Stimulated activated CD8-positive, alpha-beta memory T cell treated with anti-CD3 and anti-CD28 coated beads, Interleukin-2, amount 100 ng/mL, for 48 hours (primary cell): ENCODE measurements at places on chromosomes 1 and 21.

DNA sequence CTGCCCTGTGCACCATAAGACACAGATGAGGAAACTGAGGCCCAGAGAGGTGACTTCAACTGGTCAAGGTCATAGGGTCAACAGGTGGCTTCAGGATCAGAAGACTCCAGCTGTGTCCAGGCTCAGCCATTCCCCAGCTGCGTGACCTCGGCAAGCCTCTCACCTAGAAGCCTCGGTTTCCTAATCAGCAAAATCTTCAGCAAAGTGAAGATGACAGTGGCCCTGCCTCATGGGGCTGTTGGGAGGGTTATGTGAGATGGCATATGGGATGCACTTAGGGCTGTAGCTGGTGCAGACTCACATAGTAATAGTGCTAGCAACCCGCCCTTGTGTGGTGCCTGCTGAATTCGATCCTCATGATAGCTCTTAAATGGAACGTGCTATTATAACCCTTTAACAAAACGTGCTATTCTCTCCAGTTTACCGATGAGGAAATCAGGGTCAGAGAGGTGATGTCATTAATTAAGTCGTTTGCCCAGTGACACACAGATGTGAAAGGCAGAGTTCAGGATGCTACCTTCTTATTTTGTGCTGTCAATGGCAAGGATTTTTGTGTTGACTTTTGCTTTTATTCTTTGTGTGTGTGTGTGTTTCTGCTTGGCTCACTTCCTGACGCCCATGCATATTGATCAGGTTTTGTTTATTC lies 472.9 kb downstream of the MATN1 start:
- no peak for DNase-seq

DNA sequence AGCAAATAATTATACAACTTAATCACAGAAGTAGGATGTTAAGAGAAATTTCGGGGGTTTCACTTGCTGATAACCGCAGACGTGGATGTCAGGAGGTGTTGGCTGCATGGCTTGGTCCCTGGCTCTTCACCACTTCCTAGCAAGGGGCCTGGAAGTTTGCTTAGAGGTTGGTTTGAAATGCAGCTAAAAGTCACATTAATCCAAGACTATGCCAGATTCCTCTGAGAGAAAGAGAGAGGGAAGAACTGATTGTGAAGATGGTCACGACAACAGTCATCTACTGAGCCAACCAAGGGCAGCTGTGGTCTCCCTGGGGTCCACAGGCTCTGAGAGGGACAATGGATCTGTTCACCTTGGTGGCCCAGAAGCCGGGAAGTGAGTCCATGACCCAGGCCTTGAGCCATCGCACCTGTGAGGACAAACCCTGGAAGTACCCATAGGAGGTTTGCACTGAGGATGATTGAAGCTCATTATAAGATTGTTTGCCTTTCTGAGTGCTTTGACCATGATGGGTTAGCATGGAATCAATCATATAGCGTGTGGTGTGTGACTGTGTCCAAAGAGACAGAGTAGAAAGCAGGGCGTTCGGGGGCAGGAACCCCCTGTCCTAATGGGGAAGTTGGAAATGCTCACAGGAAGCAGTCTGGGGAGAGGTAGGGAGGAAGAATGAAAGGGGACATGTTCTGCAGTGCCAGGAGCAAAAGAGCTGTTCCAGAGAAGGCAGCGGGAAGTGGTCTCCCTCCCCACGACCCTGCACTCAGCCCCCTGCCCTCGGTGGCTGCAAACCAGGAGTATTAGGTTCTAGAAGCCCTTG lies 47.1 kb downstream of the UMODL1 start:
- no peak for DNase-seq

GRCh38 chr1:7334475-7335035 lies 436.5 kb upstream of the VAMP3 start:
- DNase-seq, result no peak

DNA sequence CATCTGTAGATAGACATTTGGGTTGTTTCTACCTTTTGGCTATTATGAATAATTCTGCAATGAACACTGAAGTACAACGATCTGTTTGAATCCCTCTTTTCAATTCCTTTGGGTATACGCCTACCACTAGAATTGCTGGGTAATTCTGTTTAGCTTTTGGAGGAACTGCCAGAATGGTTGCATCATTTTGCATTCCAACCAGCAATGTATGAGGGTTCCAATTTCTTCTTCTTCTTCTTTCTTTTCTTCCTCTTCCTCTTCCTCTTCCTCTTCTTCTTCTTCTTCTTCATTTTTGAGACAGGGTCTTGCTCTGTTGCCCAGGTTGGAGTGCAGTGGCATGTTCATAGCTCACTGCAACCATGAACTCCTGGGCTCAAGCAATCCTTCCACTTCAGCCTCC lies 13.8 kb upstream of the THEM5 start:
- no peak for DNase-seq

GRCh38 chr21:39681845-39682244 lies 63.1 kb upstream of the IGSF5 start:
- DNase-seq, result no peak

- DNase-seq, result no peak
Measured at GRCh38 chr1:227072991-227073390, 132.9 kb downstream of the COQ8A start.

DNA sequence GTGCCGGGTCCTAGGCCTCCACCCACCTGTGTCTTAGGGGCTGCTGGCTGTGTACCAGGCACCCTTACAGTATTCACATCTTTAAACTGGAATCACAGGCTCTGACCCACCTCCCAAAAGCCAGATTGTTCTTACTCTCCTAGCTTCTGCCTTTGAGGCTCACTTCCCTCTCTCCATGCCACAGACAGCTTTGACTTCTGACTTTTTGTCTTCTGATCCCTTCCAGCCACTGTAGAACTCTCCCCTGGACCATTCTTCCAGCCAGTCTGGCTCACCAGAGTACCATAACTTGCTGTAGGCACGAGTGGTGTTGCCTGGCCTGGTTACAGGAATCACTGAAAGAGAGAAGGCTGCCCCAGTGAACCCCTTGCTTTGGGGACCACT lies 58.1 kb upstream of the STUM start:
- no peak for DNase-seq

DNA sequence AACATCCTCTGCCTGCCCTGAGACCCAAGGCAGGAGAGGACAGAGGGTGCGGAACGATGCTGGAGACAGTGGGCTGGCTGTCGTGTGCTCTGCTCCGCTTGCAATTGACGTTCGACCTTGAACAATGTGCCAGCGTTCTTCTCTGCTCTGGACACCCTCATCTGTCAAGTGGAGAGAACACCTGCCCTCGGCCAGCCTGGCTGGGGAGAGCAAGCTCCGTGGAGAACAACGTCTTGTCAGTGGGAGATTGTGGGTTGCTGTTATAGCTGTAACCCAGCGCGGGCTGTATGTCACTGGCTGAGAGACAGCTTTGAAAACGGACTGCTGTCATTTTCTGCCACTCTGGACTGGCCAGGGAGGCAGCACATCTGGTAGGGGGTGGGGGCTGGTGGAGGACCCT lies 14.7 kb downstream of the KIAA1614 start:
- DNase-seq, result no peak

DNA sequence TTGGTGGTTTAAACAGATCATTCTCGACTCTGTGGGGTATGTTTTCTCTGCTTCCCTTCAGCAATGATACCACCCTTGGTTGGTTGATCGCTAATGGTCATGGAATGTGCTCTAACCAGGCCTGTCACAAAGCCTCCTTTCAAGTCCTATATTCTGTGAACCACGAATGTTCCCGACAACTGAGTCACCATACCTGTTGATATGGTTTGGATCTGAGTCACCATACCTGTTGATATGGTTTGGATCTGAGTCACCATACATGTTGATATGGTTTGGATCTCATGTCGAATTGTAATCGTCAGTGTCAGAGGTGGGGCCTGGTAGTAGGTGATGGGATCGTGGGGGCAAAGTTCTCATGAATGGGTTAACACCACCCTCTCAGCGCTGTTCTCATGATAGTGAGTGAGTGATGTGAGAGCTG lies 10.2 kb upstream of the CAMK2N1 start:
- DNase-seq, result no peak

GRCh38 chr1:155485945-155486344 lies 76.7 kb downstream of the ASH1L start:
- DNase-seq, result no peak

DNA sequence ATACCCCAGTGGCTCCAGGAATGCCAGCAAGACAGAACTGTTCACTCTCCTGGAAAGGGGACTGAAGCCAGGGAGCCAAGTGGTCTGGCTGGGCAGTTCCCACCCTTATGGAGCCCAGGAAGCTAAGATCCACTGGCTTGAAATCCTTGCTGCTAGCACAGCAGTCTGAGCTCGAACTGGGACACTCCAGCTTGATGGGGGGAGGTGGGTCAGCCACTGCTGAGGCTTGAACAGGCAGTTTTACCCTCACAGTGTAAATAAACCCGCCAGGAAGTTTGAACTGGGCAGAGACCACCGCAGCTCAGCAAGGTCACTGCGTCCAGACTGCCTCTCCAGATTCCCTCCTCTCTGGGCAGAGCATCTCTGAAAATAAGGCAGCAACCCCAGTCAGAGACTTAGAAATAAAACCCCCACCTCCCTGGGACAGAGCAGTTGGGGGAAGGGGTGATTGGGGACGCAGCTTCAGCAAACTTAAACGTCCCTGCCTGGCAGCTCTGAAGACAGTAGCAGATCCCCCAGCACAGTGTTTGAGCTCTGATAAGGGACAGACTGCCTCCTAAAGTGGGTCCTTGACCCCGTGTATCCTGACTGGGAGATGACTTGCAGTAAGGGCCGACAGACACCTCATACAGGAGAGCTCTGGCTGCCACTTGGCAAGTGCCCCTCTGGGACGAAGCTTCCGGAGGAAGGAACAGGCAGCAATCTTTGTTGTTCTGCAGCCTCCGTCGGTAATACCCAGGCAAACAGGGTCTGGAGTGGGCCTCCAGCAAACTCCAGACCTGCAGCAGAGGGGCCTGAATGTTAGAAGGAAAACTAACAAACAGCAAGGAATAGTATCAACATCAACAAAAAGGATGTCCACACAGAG lies 568.4 kb downstream of the PLA2G4A start:
- DNase-seq, result no peak

DNA sequence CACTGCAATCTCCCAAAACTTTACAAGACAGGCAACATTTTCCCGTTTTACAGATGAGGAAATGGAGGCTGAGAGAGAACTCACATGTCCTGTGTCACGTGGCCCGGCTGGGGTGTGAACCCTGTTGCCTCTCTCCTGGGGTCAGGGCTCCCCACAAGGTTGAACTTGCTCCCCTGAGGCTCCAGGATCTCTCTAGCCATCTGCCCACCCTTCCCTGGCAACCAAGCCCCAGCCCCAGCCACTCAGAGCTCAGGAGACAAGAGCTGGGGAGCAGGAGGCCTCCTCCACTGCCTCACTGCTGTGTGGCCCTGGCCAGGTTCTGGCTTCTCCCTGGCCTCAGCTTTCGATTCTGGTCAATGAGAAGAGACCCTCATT lies 11.8 kb downstream of the LAPTM5 start:
- DNase-seq, result no peak

DNA sequence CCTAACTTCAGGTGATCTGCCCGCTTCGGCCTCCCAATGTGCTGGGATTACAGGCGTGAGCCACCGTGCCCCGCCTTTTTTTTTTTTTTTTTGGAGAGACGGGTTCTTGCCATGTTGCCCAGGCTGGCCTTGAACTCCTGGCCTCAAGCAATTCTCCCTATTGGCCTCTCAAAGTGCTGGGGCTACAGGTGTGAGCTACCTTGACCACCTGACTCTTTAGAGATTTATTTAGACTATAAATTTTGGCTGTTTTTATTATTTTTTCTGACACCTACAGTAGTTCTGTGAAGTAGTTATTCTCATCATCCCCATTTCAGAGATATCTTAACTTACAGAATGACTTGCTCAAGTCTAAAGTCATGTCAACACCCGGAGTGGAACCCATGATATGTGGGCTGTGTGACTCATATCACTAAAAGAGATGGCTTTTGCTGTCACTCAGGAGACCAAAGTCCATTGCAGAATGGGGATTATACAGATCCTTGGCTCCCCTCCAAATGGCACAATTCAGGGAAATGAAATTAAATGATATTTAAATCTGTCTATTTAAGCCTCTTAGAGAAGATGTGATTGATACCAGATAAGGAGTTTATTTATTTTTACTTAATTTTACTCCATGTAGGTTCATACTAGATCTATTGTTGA lies 93.2 kb downstream of the CTH start:
- no peak for DNase-seq

- DNase-seq, result no peak
Measured at GRCh38 chr1:230753191-230753585, 6.0 kb downstream of the CAPN9 start.

GRCh38 chr1:94887603-94888171 lies 39.2 kb downstream of the CNN3 start:
- no peak for DNase-seq

GRCh38 chr1:225848030-225848955 lies 33.9 kb downstream of the TMEM63A start:
- DNase-seq, result no peak

- no peak for DNase-seq
Measured at GRCh38 chr1:164648636-164649035, 89.7 kb downstream of the PBX1 start.

DNA sequence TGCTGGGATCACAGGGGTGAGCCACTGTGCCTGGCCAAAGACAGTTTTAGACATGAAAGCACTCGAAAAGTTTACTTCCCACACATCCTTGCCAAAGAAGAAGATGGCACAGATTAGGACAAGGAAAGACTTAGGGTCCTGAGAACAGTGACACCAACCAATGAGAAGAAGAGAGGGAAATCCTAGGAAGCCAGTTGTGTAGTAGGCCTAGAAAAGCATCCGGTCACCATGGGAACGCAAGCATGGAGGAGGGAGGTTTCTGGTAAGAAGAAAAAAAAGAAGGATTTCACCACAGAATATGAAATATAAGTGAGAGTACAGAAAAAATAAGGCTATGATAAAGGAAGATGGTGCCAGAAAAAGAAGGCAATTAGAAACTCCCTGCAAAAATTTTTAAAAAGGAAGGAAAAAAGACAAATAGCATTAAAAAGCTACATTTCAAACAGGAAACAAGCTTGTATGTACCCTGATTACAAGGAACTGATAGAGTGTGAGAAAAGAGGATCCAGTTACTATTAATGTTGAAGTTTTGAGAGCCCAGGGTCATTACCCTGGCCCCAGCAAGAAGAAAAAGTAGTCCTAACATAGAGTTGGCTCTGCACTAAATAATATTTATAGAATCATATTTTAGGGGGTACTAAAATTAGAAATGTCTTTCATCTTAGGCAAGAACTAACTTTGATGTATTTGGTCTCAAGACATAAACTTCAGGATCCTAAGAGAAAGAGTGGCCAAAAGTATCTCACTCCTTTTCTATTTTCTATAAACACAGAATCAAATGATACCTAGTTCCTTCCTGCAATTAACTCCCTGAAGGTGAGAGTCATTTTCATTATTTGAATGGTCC lies 16.1 kb downstream of the DIPK1A start:
- no peak for DNase-seq

GRCh38 chr1:214547747-214548146 lies 3.7 kb downstream of the PTPN14 start:
- DNase-seq, result no peak
